ENCODE measurements at places on chromosomes 16 and 17.

DNA sequence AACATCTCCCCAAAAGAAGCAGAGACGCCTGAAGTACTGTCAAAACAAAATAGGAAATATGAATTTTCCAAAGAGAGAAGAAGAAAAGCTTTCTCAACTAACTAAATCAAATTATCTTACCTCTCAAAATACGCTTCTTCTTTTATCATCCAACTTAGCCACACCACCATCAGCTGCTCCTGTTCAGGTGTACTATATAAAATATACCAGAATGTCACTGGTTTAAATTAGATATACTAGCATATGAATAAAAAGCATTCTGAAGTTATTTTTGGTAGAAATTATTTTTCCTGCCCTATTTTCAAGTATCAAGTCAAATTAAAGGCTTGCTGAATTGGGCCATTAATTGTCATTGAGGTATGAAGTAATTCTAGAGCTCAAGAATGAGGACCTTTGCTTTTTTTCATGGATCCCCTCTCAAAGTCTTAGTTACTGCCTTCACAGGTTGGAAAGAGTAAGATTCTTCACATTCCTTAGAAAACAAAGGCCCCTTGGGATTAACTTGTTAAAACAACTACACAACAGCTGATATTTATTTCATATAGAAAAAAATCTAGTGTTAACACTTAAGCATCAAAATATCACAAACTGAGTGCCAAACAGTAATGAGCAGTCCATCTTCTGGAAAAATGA lies 30.1 kb downstream of the INTS2 start:
- DNase-seq = no peak

- peak; percentile 17 for DNase-seq
Observed at GRCh38 chr16:19136549-19137196, 22.9 kb downstream of the ITPRIPL2 start.

DNA sequence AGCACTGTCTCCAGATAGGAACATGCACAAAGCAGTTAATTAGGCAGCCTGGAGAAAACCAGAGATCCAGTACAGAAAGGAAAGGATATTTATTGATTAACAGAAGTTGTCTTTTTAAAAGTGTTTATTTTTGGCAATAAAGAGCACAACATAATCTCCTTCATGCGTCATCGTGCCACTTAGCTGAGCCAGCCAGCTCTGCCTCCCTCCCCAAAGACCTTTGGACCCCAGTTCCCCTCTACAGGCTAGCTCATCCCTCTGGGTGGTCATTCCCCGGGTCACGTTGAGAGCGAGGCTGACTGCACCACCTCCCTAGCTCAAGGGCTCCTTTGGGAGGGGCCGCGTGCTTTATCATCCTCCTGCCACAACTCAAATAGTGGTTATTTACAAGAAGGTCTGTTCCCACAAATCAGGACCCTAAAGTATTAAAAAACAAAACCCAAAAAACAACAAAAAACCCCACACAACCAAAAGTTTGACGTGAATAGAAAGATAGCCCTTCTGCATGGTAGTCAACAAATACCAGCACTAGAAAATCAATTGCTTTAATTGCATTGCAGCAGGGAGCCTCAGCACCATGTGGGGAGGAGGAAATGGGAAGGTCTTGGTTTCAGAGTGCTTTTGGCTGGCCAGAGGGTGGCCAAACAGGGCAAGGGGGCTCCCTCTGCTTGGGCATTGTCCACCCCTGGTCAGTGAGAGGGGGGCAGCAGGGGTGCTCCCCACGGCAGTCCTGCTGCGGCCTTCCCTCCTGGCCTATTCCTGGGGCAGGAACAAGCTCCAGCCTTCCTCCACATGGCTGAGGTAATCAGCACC lies 9.6 kb downstream of the POLR2C start:
- no peak for DNase-seq

- no peak for DNase-seq
Observed at GRCh38 chr16:30413112-30413806, 5.9 kb downstream of the ZNF771 start.

GRCh38 chr17:15882777-15883176 lies 62.2 kb upstream of the ADORA2B start:
- DNase-seq = no peak

- no peak for DNase-seq
Observed at GRCh38 chr17:32697728-32698625, 178.9 kb downstream of the MYO1D start.

- no peak for DNase-seq
Observed at GRCh38 chr17:45893725-45894021, 681 bp upstream of the MAPT start.

GRCh38 chr16:86376837-86377236 lies 133.5 kb upstream of the FOXF1 start:
- no peak for DNase-seq

GRCh38 chr17:42422412-42422957 lies 571 bp downstream of the CAVIN1 start:
- DNase-seq = no peak

GRCh38 chr17:7943291-7943690 lies 11.3 kb downstream of the CNTROB start:
- DNase-seq = no peak

DNA sequence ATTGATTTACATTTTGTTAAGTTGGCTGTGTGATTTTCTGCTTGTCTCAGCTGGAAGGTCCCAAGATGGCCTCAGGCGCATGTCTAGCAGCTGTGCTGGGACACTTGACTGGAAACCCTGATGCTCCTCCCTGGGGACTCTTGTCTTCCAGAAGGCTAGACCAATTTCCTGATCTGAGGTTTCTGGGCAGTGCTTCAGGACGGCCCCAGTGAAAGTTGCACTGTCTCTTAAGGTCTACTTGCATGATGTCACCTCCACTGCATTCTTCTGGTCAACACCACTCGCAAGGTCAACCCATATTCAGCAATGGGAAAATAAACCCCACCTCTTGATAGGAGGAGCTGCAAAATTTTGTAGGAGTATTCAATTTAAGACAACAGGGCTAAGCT lies 116.0 kb downstream of the SALL1 start:
- DNase-seq = no peak

- no peak for DNase-seq
Observed at GRCh38 chr17:1059131-1059795, 62.3 kb downstream of the TIMM22 start.

DNA sequence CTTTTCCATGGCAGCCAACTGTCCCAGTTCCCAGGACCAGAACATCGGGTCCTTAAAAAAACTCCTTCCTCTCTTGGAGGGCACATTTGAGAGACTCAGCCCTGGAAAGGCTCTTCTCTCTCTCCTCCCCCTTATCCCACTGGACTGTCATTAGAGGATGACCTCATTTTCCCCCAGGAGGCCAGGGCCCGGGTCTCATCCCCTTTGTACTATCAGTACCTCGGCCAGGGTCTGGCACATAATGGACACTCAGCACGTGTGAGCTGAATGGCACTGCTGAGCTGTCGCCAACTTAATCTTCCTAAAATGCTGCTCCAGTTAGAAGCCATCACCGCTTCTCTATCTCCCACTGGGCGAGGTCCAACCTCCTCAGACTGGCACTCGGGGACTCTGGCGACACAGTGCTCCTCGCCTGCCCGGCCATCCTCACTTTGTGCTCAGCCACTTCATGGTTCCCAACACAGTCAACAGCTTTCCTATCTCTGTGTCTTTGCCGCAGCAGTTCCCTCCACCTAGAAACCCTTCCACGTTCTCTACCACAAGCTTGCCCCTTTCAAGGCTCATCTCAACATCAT lies 3.6 kb upstream of the RHBDL3 start:
- DNase-seq = no peak

DNA sequence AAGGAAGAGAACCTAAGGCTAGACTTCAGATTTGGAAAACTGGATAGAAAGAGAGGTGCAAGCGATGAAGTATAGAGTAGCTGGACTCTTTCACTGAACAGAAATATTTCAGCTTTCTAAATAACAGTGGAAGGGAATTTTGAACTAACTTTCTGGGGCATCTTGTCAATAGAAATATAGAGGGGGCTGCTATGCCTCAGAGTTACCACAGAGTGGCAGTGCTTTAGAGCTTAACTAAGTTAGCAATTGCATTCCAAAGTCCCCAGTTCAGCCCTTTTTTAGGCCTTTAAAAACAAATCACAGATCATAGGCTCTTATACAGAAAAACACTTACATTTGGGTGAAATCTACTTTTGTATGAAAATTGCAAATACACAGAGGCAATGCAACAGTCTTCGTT lies 154.2 kb upstream of the CDH8 start:
- no peak for DNase-seq

DNA sequence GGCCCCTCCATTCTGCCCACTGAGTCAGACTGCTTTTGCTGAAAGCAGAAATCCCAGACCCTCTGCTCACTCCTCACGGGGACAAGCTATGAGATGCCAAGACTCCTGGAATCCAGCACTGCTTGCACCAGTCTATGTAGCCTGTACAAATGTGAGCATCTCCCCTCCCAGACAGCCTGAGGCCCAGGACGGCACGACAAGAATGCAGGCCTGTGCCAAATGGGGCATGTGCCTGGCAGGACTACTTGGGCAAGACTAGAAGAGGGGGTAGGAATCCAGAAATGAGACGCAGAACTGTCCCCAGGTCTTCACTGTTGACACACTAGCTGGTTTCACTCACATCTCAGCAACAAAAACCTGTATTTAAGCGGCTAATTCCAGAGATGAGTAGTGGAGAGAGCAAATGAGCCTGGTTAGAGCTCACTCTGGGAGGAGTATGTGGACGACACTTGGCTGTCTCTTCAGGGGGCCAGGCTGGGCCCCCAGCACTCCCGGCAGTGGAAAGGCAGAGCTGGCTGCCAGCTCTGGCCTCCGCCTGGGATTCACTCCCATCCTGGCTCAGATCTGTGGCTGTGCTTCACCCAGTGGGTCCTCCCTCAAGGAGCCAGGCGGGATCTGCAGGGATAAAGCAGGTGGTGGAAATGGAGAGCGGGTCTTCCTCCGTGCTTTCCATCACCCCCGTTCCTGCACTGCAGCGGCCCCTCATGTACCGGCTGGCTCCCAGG lies 2.9 kb upstream of the MYO1C start:
- DNase-seq = no peak

- peak; percentile 49 for DNase-seq
Observed at GRCh38 chr16:48126801-48127644, 28.8 kb downstream of the ABCC12 start.

- DNase-seq = no peak
Observed at GRCh38 chr16:71426069-71426879, 15.6 kb downstream of the TLE7 start.

DNA sequence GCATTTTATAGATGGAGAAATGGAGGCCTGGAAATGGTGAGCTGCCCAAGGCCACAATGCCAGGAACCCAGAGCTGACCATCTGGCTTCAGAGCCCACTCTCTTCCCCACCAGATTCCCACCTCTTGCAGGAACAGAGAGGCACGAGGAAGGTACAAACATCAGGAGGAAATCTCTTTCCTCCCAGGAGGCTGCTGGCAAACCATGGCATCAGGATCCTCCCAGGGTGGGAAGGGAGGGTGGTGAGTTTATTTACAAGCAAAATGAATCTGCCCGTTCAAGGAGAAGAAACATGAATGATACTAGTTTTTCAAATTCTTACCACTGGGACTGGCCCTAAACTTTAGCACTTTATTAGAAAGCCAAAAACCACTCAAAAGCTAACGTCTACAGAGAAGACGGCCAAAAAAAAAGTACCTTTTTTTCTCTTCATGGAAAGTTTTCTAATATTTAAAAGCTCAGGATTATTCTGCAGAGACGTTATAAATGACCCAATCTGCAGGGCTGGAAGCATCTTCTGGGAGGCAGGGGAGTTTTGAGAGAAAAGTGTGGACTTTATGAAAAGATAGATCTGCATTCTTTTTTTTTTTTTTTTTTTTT lies 79.1 kb downstream of the NXN start:
- DNase-seq = no peak
